ENCODE measurements at places on chromosomes 11 and 22. TPM values are rescaled to one million over a fixed set of nuclear protein-coding genes. Genes with fewer than 3 reads are reported as not detected.

DNA sequence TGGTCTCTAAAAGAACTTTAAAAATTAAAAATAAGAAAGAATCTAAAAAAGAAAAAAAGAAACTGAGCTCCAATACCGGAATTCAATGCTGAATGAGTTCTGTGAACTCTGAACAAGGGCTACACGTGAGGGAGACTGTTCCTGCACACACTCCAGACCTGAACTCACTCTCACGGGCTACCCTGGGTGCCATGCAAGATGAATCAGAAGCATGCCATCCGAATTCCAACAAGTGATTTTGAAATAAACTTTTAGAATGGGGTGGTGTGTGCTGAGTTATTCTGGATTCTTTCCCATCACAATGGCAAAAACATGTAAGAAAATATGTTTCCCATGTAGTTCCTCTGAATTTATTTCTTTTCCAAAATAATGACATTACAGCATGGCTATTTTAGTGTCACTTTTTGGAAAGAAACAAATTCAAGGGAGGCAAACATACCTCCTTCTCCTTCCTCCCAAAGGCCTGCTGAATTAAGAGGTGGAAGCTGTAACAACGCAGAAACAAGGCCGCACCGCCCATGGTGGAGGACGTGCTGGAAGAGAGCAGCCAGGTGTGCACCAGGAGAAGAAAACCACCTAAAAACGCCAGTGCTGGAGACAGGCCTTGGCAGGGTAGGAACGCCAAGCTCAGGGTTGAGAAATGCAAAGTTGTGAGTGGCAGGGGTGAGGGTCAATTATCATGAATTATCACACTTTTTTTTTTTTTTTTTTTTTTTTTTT is 63.2 kb upstream of the ARFGAP3 start:
- no peak for DNase-seq

DNA sequence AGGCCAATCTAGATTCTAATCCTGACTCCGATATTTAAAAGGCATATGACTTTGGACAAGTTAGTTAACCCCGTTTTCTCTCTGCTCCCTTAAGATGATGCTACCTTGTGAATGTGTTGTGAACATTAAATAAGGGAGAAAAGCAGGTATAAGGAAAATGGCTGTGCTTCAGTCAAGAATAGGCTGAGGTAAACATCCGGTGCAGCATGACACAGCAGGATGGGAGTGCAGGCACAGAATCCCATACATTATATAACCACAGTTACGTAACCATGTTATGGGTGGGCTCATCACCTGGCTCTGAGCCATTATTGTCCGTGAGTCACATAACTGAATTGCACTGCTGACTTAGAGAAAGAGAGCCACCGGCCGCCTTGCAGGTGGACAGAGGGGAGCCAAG is 382.2 kb upstream of the ANO5 start:
- DNase-seq = no peak

DNA sequence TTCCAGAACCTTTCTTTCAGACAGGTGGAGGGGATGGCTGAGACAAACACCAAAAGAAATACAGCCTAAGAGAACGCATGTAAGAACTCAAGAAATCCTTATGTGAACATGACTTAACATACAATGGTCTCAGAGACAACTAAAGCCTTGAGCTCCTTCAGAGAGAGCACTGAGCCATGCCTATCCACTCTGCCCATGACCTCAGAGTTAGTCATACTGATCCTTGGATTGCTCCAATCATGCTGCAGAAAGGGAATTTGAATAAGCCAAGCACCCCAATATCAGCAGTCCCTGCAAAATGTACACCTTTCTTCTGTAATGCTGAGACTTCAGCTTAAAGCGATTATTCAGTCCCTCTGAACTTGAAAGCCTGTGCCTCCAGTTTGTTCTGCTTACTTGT is 43.2 kb upstream of the CHKA start:
- no peak for DNase-seq

DNA sequence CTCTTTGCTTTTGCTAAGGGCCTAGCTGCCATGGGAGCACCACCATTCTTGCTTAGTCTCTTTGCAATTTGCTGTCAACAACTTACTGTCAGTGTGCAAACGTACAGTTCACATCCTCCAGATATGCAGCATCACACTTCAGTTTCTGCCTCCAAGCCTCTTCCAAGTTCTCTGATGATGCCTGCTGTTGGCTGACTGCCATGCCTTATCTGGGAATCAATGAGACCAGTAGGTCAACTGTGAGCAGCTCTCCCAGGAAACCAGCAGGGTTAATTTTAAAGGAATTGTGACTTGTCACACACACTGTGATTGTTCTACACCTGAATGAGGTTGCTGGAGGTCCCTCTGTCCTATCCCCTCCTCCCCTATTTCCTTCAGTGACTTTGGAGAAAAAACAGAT is 56.0 kb downstream of the COPB1 start:
- DNase-seq = no peak

Gene EHF
- 11.3 TPM for total RNA-seq

Gene SMTNL1
- not detected for total RNA-seq

Gene DEPDC7
- total RNA-seq = 0.63 TPM
